BE2C (cell line): ENCODE measurements at places on chromosomes 6 and 20.

DNA sequence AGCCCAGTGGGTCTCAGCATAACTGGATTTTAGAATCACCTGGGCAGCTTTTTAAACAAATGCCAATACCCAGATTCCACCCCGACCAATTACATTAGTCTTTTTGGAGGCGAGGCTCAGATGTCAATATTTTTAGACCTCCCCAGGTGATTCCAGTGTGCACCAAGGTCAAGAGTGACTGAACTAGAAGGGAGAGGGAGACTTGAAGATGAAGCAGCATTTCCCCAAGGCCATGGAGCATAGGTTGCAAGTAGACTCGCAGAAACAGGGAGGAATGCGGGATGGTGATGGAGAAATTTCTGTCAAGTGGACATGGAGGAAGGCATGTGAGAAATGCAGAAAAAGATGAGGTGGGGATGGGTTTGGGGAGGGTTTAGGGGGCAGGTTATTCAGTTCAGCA, 64.9 kb downstream of the BCAS1 start:
- DNase-seq, result no peak

- DNase-seq, result no peak
These were observed 100.6 kb upstream of the EMILIN3 start for GRCh38 chr20:41467220-41467619.

DNA sequence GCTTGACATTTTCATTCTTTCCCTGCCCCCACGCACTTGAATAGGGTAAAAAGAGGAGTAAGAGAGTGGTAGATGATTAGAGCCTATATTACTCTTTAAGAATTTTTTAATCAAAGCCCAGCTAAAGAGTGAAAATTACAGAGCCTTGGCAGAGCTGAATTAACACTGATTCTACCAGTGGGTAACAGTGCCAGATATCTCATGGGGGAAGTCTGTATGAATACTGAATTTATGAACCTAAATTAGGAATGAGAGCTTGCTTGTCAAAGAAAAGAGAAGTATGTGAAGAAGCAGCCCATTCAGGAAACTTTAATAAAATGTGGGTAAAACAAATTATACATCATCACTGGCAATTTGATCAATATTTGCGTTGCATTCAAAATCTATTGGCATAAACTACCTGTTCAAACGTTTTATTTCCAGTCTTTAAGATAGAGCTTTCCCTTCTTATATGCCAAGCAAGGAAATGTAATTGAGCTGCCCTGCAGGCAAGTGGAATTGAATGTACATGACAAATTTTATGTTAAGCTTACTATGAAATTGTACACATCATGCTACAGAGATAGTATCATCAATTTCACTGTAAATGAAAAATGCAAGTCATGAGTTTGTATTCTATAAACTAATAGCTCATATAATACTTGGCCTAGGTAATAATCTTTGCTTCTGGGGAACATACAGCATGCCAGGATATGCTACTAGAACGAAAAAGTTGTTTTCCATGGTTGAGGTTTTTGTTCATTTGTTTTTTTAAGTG, 14.5 kb downstream of the SOBP start:
- no peak for DNase-seq

DNA sequence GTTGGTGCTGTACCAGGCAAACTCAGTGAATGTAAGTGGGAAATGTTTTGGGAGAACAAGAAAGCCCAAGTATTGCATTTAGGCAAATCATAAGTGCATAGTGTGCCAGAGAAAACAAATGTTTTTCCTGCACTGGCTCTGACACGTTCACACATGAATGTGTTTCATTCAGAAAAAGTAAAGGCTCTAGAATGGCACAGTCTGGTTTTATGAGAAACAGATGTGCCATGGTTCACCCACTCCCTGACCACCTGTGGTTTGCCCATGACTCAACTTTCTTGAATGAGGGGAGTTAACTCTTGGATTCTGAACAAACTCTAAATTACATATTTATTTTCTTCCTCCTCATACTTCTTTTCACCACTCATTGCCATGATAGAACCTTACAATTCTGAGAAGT, 126.9 kb downstream of the KCNQ5 start:
- no peak for DNase-seq

- DNase-seq, result no peak
These were observed 13.3 kb upstream of the CCN5 start for GRCh38 chr20:44701858-44702256.

GRCh38 chr6:82614518-82614917, 250.9 kb downstream of the TPBG start:
- DNase-seq, result no peak

- no peak for DNase-seq
These were observed 213.9 kb downstream of the SOX4 start for GRCh38 chr6:21807299-21808044.

- no peak for DNase-seq
These were observed 186.5 kb downstream of the PDE7B start for GRCh38 chr6:136037876-136038460.

DNA sequence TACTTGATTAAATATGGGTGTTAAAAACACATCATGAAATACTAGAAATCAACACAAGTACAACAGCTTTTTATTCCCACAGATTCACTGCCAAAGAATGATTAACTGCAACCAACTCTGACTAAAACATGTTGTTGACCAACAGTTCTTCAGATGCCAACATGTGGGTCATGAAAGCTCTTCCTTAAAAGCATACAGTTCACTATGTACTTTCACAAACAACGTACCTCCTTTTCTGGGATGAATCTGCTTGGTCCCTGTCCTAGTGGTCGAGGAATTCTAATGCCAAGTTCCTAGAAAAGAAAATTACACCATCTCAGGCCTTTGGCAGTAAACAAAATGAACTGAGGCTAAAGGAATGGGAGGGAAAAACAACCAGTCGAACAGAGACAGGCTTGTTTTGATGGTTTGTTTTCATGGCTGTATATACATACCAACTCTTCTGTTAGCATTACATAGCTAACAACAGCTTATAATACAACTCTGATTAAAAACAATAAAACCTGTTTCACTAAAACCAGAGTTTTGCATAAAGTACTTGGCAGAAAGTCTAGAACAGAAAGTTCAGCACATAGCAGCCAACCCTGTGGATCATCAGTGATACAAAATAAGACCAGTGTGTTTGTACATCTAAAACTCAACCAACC, 92.5 kb downstream of the SESN1 start:
- DNase-seq, result no peak

- no peak for DNase-seq
These were observed 246.4 kb downstream of the PHACTR1 start for GRCh38 chr6:12962987-12963386.

GRCh38 chr6:111503660-111504059, 20.6 kb upstream of the REV3L start:
- no peak for DNase-seq

GRCh38 chr6:151242420-151242861, 2.7 kb downstream of the AKAP12 start:
- peak; percentile 24 for DNase-seq

DNA sequence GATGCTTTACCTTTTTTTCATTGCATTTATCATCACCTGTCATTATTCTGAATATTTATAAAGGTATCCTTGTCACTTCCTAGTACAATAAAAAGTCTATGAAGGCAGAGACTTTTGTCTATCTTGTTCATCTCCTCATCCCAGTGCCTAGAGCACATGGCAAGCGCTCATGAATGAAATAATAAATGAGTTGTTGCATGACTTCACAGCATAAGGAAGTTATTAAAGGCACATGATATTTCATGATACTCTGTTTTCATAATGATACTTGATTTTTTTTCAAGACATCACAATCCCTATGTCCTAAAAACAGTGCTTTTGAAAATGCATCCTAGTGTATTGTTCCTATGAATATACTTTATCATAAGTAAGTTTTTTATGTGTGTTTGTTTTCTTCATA, 310.6 kb upstream of the RSPO3 start:
- DNase-seq, result no peak

GRCh38 chr6:157640746-157641451, 182.1 kb upstream of the SNX9 start:
- no peak for DNase-seq

GRCh38 chr6:39887692-39888450, 46.4 kb downstream of the MOCS1 start:
- DNase-seq, result no peak

GRCh38 chr6:156779206-156780094, 2.3 kb downstream of the ARID1B start:
- peak; percentile 53 for DNase-seq

DNA sequence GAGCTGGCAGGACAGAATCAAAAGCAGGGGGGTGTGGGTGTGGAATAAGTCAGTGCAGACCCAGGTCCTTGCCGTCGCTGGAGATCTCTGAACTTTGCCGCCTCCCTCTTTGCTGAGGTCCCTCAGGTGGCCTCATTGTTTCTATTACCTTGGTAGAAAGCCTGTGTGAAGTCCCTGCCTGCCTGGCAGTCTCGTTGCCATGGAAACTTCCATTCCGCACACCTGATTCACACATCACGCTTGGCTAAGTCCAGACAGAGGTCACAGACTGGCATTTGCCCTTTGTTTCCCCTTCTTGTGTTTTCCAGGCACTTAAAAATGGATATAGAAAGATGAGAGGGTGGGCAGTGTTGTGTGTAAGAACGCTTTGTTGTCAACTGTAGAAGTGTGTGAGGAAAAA, 260.6 kb downstream of the PRL start:
- peak; percentile 14 for DNase-seq

DNA sequence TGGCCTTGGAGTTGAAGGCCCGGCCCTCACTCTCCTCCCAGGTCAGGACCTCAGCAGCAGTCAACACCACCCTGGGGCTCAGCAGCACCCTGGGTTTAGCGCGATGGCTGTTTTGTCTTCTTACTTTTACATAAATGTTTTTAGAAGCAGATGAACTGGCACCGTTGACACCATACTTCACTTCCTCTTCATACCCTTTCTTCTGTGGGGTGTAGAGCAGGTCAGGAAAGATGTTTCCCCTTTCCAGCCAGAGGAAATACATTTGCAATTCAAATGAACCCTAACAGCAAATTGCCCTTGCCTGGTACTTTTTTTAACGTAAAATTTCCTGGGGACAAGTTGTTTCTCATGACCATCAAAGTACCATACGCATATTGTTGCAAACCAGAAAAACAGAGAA, 54.7 kb upstream of the SNX9 start:
- DNase-seq, result no peak

DNA sequence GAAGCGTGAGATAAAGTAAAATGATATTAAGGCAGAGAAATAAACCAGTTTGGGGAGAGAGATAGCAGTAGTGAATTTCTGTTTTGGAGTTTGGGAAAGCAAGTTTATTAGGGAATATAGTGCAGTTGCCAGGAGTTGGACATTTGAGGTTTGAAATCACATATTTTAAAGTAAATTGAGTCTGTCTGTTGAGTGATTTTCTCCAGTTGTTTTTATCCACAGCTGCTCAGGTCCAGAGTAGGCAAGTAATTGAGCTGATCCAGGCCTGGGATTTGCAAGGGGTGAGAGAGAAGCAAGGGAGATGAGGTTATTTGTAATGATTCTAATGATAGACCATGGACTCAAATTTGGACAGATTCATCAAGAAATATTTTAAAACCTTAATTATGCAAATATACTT, 481.9 kb downstream of the UTRN start:
- DNase-seq, result no peak

DNA sequence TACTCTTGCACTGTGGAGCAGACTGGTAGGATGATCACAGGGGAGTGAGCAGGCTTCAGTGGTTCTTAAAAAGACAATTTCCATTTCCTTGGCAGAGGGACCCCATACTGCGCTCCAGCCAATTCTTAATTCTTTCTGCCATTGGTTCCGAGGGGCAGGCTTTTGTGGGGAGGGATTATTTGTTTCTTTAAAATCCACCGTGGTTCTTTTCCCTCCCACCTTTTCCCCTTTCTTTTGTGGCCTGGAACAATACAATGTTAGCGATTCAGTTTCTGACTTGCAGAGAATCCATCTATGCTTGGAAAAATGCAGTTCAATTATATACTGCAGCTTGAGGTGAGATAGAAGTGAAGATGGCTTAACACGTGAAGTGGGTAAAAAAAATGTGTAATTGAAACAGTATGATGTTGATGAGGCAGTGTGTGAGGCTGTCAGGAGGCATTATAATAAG, 379.0 kb upstream of the FLRT3 start:
- no peak for DNase-seq

DNA sequence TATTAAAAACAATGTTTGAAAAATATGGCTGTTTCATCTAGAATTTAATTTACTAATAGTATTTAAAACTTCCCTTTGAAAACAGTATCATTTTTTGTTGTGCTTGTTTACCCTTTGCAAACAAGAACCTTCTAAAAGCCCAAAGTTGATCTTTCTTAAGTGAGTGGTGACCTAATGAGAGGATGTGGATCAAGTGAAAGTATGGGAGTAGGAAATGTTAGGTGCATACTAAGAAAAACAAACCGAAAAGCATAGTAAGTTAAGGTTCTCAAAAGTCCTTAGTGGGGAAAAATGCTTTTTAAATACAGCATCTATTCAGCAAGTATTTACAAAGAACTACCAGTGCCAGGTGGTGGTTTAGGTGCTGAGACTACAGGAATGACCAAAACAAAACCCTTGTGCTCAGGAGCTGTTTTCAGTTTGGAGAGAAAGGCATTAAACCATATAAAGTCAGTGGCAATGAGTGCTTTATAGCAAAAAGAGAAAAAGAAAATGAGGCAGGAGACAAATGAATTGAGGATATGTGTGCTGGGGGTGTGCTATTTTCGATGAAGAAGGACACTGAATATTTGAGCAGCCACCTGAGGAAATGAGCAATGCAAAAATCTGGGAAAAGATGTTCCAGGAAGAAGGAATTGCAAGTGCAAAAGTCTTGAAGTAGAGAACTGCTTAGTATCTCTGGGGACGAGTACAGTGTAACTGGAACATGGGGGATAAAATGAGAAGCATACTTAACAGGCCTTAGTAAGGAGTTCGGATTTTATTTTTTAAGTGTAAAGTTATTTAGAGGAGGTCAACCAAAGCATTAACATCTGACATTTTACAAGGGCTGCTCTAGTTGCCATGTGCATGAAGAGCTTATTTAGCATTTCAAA, 24.0 kb downstream of the RNF146 start:
- DNase-seq, result no peak

- no peak for DNase-seq
These were observed 207.2 kb upstream of the ECI2 start for GRCh38 chr6:4342407-4343137.

GRCh38 chr6:17877895-17878440, 109.5 kb downstream of the KIF13A start:
- no peak for DNase-seq

GRCh38 chr6:109009962-109010704, 84.5 kb downstream of the SESN1 start:
- DNase-seq, result no peak

DNA sequence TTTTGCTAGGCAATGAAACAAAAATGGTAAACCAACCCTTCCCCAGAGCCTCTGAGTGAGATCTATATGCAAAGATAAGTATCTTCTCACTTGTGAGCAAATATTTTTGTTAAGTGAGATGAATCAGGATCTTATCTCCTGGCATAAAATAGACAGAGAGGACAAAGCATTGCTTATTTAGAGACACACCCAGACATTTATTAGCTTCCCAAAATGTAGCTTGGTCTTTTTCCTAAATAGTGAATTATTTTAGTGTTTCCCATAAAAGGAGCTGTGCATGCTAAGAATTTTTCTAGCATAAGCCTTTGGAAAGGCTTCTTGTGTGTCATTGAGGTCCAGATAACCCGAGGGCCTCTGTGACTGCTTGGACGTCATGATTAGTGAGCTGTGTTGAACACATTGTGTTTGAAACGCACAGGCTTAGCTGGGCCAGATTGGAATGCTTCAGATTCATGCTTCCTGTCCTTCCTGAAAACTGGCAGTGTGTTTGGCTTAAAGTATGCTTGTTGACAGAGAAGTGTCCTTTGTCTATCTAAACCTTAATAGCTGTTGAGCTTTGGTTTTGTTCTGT, 16.5 kb downstream of the MTHFD1L start:
- peak; percentile 22 for DNase-seq

GRCh38 chr6:30349421-30350177, 4.6 kb downstream of the RPP21 start:
- no peak for DNase-seq
